ENCODE measurements at places on chromosomes 4 and X.

DNA sequence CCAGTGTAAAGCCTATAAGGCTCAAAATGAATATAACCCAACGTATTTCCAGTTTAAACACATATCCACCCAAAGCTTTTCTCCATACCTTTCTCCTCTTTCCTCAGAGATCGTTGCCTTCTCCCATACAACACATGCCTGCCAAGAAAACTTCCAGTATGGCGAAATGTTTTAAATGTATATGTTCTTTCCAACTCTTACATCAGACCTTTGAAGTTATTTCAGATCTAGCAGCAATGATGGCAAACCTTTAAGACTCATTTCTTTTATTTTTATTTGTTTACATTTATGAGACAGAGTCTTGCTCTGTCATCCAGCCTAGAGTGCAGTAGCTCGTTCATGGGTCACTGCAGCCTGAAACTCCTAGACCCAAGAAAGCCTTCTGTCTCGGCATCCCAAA is 265.4 kb downstream of the BMPR1B start:
- DNase-seq, result no peak

GRCh38 chr4:123193802-123194367 is 202.7 kb upstream of the SPRY1 start:
- no peak for DNase-seq

GRCh38 chr4:6524436-6524835 is 50.6 kb upstream of the MAN2B2 start:
- DNase-seq, result no peak

DNA sequence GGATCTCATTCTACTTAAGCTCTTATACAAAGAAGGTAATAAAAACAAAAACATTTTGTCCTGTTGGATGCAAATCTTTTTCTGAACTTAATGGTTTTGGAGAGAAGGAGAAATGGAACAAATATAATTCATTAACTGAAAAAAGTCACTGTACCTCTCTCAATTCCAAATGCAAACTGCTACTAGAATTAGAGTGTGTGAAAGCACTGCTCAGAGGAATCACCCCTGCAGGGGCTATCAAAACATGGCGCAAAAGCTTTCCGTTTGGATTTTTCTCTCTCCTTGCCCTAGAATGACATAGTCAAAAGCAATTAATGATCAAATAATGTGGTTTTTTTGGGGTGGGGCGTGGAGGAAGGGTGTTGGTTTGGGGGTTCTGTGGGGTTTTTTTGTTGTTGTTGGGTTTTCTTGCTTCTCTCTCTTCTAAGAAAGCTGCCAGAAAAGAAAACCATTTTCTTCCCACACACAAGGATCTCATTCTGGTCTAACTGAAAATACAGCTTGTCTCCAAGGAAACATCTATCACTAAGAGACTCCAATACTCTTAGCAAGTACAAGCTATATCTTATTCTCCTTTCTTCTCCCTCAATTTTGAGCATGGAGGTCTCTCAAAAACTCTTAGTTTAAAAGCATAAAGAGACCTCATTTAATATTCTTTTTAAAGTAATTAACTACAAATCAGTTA is 41.6 kb downstream of the USP46 start:
- no peak for DNase-seq

Data from vagina (tissue), 2 donors.